ENCODE measurements at places on chromosomes 4 and X.
A peak's percentile ranks its signal among the peaks of the same experiment; 100 is the strongest.

- DNase-seq: no peak
Measured at GRCh38 chr4:7876201-7876875, 63.3 kb downstream of the AFAP1 start.

DNA sequence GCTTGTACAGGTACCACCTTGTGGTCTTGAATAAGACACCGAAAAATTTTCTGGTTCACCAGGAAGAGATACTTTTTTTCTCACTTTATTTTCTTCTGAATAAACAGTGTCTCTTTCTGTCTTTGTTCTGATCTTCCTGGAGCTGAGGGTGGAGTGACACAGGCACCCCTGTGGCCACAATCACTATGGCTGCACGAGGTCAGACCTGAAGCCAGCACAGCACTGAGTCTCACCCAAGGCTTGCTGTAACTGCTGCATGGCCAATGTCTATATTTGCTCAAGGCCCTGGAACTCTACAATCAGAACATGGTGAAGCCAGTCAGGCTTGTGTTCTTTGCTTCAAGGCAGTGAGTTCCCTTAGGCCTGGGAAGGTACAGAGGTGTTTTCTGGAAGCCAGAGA lies 87.2 kb downstream of the GPR174 start:
- DNase-seq: no peak

GRCh38 chr4:87073199-87074120 lies 138.6 kb downstream of the AFF1 start:
- DNase-seq: no peak

DNA sequence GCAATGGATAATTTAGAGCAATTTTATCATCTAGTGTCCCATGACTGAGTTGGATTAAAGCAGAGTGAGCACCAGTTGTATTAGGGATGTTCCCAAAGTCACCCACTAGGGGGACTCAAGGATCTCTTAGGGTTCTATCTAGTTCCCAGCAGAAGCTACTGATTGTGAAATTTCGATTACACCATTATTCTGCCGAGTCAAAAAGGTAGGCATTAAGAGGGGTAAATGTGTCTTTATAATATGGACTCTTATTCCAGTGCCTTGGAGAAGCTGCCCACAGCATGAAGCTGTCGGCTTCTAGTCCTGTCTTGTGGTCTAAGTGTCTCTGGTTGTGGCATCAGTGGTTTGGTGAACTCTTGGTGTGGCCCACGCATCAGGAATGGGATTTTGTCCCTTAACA lies 53.3 kb downstream of the RGS12 start:
- peak; percentile 77 for DNase-seq

DNA sequence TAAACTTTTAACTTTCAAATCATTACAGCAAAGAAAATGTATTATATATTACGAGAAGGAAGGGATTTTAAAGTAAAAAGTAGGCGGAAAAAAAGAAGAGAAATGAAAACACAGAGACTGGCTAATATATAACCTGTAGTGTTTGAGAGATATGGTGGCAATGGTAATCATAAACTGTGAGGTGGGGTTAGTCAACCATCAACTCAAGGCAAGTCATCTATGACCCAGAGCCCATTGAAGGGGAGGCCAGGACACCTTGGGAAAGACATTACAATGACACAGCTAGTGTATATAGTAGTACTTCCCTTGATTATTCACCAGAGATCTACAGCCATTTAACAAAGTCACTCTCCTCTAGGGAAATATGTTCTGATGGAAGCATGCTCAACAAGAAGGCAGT lies 423.9 kb upstream of the PITX2 start:
- no peak for DNase-seq

DNA sequence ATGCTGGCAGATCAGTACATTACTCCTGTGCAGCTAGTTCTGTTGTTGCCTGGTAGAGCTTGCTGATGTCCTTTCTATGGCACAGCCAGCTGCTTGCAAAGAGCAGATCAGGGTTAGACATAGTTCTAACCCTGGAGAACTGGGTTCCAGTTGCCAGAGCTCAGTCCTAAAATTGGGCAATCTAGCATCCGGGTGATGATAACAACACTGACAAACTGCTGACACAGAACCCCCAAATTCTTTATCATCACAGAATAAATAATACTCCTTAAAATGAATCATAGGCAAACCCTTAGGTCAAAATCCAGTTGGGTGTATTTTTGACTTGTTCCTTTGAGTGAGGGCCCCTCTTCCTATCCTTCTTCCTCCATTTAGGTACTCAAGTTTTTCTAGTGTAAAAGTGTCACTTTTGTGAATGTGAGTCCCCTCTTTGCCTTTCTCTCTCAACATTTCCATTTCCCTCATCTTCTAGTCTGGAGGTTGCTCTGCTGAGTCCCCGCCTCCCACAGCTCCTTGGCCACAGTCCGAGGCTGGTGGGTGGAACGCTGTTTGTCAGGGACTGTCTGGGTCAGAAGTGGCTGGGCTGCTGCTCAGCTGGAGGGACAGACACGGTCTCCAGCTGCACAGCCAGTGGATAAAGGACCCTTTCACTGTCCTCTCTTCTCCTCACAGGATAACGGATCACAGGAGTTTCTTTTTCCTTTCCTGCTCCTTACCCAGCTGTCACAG lies 93.6 kb upstream of the RASGEF1B start:
- DNase-seq: no peak

DNA sequence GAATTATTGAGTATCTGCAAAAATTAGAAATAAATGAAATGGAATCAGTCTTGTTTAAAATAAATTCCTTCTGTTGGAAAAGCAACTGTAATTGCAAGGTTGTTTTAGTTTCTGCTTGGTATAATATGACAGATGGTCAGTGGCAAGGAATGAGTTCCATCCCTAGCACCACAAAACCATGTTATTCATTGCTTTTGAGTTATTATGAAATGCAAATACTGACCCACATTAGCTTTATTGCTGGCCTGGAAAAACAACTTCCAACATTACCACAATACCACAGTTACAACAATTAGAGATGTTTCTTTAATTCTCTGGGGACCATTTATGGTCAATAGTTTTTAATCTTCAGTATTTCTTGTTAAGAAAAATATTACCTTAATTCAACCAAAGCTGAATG lies 194.4 kb downstream of the TMA16 start:
- no peak for DNase-seq

DNA sequence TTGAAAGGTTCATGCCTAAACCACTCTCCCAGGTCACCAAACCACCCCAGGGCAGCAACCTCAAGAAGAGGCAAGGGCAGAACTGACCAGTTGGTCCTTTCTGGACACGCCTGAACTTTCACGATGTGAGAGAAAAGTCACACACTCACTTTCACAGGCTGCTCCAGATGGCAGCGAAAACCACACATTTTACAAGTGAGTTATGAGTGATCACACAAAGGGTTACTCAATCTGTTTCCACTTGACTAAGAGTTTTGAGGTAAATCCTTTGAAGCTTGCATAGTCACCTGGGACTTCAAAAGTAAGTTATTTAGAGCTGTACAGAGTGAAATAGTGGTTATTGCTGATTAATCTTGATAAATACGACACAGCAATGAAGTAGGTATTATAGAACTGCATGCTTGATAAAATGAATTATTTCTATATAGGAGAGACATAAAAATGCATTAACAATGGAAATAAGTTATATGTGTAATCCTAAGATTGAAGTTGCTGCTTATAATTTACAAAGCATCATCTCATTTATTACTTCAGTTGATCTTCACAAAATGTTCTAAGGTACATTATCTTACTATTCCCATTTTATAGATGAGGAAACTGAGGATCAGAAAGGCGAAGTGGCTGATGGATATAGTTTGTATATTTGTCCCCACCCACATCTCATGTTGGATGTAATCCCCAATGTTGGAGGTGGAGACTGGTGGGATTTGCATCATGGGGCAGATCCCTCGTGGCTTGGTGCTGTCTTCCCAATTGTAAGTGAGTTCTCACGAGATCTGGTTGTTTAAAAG lies 103.0 kb upstream of the KLF3 start:
- DNase-seq: no peak

GRCh38 chrX:23902419-23902818 lies 5.3 kb downstream of the APOO start:
- DNase-seq: peak; percentile 22

DNA sequence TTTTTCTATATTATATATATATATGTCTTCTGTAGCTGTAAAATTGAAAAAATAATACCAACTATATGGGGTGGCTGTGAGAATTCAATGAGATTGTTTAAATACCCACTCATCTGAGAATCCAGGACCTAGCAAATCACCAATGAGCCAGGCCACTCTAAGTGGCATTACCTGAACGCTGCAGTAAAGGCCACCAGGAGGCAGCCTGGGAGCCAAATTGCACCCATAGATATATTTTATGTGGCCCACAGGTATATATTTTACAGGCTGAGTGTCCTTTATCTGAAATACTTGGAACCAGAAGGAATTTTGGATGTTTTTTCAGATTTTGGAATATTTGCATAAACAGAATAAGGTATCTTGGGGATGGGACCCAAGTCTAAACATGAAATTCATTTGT lies 58.2 kb upstream of the C4orf50 start:
- DNase-seq: no peak

DNA sequence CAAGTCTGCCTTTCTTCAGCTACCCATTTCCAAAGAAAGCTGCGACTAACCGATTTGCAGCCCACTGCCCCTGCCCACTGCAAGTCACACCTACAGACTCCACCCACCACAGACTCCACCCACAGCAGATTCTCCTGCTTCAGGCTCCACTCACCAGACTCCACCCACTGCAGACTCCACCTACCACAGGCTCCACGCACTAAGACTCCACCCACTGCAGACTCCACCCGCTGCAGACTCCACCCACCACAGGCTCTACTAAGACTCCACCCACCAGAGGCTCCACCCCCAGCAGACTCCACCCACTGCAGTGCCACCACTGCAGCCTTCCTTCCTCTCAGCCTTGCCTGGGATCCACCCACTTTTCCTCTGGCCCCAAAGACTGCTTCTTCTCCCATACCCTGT lies 41.3 kb downstream of the ABLIM2 start:
- DNase-seq: peak; percentile 59

DNA sequence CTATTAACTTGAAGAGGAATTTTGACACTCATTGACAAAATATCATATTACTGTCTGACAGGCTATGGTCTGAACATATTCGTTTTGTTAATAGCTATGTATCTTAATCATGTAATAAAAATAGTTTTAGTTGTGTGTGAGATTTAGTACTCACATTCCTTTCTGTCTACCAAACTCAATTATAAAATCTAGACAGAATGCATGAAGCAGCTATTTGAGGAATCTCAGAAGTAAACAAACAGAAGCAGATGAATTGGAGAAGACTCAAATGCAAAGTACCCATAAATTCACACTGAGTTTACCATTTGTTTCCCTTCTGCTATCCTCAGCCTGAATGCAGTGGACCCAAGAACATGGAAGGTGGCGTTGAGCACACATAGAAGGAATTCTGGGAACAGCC lies 841.6 kb upstream of the AADAT start:
- DNase-seq: no peak

- DNase-seq: no peak
Measured at GRCh38 chr4:180669680-180670079, 1573.5 kb upstream of the TENM3 start.

DNA sequence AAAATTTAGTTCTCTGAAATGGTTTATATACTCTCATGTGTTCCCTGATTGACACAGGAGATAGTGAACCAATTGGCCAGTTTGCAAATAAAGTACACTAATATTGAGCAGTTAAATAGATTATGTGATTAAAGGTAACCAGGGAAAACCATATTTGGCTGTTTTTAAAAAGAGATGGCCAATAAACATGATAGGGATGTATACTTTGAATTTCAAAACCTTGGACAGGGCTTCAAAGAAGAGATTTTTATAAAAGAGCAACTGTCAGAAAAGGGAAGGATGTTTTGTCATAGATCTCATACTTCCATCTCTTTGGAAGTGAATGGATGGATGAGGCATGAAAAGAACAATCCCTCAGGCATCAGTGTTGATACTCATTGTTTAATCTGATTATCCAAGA lies 825.3 kb downstream of the STIM2 start:
- no peak for DNase-seq

GRCh38 chrX:15098505-15098904 lies 171.4 kb downstream of the ASB9 start:
- DNase-seq: no peak

GRCh38 chr4:186920483-186920882 lies 196.8 kb upstream of the FAT1 start:
- DNase-seq: peak; percentile 61

- DNase-seq: no peak
Measured at GRCh38 chrX:13427441-13428052, 107.7 kb upstream of the ATXN3L start.

DNA sequence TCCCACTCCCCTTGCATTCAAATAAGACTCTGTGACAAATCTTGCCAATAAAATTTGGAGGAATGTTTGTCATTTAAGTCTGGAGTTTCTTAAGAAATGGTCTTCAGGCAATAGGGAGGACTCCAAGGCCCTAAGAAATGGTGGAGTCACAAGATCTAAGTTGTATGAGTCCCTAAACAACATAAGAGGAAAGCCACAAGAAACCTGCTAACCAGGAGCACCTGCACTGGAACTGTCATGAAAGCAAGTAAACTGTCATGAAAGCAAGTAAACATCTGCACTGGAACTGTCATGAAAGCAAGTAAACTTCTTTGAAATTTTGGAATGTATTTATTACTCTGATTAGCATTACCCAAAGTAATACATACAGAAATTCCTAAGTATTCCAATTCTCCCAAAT lies 3.5 kb downstream of the CNOT6L start:
- no peak for DNase-seq

DNA sequence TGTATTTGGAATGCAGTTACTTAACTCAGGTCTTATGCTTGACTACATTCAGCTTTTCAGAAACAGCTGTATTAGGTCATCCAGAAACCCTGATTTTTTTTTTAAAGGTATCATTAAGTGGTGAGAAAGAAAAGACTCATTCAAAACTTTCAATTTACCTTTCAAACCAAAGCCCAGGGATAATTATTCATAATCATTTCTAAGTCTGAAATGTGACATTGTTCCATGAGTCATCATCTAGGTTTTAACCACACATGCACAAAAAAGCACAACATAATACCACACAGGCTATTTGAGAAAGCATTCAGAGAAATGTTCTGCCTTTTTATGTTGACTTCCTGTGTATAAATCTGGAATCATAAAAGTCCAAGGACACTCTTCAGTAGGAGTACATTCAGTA lies 288.2 kb downstream of the IL1RAPL2 start:
- DNase-seq: peak; percentile 0
